CD4-positive, alpha-beta memory T cell (primary cell): ENCODE measurements at places on chromosomes 7 and 10.

DNA sequence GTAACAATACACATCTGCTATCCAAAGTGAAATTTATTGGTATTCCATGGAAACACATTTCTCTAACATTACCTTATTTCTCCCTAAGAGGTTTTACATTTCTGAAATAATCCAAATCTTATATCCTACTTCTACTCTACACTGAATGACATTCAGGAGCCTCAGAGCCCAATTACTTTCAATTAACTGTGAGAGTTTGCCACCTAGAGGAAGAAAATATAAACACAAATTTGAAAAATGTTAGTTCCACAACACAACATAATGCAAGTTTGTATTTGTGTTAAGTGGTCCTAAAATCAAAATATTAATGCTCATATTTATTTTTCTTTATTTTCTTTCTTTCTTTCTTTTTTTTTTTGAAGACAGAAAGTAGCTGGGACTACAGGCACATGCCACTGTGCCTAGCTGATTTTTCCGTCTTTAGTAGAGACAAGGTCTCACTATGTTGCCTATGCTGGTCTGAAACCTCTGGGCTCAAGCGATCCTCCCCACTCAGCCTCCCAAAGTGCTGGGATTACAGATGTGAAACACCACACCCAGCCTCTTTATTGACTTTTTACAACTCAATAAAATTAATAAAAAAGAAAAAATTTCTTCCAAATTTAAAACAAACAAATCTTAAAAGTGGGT is 46.0 kb downstream of the ATAD1 start:
- DNase-seq: no peak

DNA sequence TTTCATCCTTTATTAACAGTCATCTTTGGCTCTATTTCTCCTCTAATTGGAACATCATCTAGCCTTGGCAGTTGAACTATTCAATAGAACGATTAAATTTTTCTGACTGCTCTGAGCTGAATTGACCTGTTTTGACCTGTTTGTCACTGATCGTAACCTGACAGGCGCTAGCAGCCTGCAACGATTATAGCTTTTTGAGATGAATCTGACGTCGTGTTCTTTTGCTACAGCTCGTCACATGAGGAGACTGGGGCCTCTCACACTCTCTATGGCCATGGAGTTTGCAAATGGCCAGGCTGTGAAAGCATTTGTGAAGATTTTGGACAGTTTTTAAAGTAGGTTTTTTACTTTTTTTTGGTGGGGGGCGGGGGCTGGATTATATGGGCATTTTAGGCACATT is 229.8 kb downstream of the FOXP2 start:
- no peak for DNase-seq

DNA sequence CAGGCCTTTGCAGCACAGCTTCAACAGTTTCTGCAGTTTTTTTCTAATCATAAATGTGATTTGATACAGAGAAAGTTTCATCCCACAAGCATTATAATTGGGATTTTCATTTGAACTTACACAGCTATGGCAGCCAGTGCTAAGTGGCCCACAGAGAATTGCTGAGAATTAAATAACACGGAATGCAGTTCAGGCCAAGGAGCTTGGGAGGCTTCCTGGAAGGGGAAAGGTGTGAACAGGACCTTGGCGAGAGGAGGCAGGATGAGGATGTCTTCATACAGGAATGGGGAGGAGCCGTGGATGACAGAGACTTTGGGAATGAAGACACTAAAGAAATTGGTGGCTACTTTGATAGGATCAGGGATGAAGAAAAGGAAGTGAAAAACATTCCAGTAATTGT is 95.3 kb downstream of the ZNF22 start:
- no peak for DNase-seq

DNA sequence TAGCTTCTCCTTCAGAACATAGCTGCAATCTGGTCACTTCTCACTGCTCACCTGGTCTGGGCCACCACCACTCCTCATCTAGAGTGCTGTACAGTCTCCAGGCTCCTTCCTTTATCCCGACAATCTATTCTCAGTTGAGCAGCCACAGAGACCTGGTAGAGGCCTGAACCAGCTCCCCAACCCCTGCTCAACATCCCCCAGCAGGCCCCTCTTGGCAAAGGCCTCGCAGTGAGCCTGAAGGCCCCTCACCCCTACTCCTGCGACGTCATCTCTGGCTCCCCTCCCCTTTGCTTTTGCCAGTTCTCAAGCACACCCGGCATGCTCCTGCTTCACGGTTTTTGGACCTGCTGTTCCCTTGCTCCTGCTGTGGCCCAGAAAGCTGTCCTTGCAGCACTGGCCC is 113.9 kb downstream of the ARHGAP22 start:
- no peak for DNase-seq

- no peak for DNase-seq
Measured at GRCh38 chr7:138700857-138701536, at the start of gene SVOPL. TSS of gene SVOPL (minus strand) at chr7:138701362. CDS start at chr7:138679045, 22,317 bp downstream.

- DNase-seq: no peak
Measured at GRCh38 chr7:81802251-81802650, 32.4 kb upstream of the HGF start.

DNA sequence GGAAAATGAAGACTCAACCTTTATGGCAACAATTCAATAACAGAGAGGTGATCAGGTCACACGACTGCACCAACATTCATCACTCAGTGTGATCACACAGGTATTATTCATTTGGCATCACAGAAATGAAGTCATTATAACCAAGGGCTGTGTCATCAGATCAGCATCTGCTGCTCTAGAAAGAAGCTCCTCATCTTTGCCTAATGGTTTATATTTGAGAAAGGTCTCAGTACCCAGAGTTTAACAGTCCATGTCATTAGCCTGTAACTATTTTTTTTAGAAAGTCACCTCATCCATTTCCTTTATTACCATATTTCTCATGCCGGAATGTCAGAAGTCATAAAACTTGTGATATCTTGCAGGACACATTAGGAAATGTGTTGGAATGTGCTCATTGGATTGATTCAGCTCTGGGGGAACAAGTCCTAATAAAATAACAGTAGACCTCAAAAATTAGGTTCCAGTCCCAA is 45.1 kb upstream of the PRKG1 start:
- no peak for DNase-seq

DNA sequence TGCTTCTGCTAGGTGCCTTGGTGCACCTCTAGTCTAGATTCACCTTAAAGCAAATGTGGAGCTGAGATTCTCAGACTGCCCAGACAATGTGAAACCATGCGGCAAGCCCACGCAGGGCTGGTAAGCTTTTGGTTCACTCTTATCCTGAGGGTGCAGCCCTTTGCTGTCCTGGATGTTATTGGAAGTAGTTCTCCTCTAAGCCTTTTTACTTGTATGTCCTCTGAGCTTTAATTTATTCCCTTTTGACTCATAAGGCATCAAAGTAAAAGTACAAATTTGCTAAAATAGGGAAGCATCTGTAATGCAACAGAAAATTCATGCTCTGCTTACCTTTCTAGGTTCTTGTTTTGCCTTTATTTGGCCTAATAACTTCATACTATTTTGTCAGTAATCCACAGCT is 186.8 kb downstream of the MACC1 start:
- DNase-seq: no peak

DNA sequence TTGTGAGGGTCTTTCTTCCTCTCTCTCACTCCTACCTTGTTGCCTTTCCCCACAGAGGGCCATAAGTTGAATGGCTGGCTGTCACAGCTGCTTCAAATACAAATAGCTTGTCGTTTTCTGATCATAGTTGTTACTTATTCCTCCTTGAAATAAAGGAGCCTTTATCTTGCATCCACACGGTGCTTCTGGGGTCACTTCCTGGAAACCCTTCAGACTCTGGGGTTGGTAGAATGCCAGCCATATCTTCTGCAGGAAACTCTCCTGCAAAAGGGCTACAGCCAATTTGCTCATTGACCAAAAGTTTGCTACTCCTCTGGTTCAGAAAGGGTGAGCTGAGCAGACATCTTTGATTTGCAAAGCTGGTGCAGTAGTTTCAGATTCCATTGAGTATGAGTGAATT is 70.4 kb downstream of the FAM185A start:
- DNase-seq: no peak

GRCh38 chr10:132815168-132815857 is 29.4 kb upstream of the NKX6-2 start:
- DNase-seq: no peak

GRCh38 chr7:41942468-41943093 is 239.7 kb upstream of the INHBA start:
- DNase-seq: no peak

DNA sequence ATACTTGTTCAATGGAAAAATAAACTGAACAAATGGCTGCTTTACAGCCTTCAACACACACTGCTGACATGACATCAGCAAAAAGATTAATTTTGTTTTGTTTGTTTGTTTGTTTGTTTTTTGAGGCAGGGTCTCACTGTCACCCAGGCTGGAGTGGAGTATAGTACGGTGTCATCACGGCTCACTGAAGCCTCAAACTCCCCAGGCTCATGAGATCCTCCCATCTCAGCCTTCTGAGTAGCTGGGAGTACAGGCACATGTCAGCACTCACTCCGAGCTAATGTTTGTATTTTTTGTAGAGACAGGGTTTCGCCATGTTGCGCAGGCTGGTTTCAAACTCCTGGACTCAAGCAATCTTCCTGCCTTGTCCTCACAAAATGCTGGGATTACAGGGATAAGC is 10.9 kb downstream of the TARP start:
- no peak for DNase-seq

DNA sequence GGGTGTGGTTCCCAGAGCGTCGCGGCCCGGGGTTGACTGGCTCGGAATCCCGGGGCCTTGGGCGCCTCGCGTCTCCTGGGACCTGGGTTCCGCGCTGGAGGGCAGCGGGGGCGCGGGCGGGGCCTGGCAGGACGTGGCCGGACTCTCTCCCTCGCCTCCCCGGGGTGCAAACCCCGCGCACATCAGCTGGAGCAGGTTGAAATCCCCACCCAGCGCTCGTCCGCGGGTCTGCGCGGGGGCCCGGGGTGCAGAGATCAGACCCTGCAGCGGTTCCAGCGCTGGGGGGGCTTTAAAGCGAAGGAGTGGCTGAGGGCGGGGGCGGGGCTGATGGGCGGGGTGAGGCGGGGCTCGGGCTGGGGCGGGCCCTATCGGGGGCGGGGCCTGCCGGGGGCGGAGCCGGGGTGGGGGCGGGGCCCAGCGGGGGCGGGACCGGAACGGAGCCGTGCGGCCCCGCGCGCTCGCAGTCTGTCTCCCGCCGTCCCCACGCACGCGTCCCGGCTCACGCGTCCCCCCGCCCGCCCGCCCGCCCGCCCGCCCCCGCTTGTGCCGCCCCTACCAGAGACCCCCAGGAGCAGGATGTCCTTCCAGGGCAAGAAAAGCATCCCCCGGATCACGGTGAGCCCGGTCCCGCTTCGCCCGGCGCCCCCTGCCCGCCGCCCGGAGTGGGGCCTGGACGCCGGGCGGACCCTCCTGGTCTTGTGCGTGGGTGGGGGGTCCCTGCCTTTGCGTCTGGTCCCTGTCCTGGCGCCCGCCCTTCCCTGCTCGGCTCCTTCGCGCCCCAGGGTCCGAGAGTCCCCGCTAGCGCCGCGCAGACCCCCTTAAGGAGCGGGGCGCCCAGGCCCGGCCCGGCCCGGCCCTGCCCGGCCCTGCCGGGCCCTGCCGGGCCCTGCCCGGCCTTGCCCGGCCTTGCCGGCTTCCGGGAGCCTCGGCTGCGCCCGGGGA is at the start of gene DPYSL4:
DPYSL4 (plus strand) TSS at position 461 of the 942 bp plus-strand sequence; CDS start at position 577, 116 bp downstream.
- DNase-seq: no peak

DNA sequence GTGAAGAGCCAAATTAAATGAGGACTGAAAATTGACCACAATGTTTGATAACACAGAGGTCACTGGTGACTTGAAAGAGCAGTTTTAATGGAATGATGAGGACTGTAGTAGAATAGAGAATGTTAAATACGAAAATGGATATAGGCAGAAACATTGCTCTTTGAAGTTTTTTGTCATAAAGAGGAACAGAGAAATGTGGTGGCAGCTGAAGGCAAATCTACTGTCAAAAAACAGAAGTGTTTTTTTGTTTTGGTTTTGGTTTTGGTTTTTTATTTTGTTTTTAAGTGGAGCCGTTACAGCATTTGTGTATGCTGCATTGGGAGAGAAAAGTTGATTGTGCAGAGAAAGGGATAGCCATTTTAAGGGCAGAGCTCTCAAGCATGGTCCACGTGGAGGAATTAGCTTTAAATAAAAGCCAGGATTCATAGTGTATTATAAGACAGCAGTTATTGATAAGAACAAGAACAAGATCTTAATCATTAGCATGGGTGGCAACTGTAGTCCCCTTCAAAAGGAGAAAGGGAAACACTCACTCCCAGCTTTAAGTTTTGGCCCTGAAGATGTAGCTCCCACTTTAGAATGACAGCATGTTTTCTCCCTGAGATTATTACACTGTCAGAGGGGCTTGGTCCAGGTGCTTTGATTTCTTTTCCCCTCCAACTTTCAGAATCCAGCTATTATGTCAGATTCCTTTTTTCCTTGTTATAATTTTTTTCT is 156.7 kb upstream of the BET1 start:
- DNase-seq: no peak

DNA sequence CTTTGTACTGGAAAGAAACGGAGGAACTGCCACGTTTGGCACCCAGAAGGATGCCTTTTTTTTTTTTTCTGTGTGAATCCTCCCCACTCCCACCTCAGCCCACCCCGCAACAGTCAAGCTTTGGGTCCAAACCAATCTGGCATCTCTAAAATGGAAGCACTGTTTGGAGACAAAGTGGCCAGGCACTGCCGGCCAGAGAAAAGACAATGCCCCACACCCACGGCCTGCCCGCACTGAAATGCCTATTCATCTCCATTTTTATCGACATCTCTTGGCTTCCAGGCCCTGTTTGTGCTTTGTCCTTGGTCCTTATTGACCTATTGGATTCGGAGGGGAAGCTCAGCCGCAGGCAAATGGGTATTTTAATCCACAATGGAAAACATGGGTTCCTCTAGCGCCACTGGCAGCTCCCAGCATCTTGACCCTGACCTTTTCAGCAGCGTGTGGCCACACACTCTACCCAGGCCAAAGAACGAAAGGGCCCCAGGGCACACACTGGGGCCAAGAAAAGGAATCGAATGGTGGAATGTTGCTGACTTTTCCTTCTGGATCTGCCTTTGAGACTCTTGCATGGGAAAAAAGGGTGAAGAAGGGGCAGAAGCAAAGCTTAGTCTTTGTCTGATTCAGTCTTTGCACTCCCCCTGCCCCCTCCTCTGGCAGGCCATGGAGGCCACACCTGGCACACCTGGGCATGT is 162.6 kb upstream of the CDCA7L start:
- DNase-seq: no peak

GRCh38 chr10:131274883-131275282 is 36.6 kb downstream of the TCERG1L start:
- DNase-seq: no peak

GRCh38 chr7:136266457-136266856 is 289.3 kb upstream of the MTPN start:
- no peak for DNase-seq

- DNase-seq: peak; percentile 48
Measured at GRCh38 chr10:92240289-92241157, 50.4 kb downstream of the CPEB3 start.

- no peak for DNase-seq
Measured at GRCh38 chr10:68900427-68901104, 549 bp upstream of the DDX50 start.

- no peak for DNase-seq
Measured at GRCh38 chr10:113047151-113047550, 97.1 kb downstream of the TCF7L2 start.
